T follicular helper cell (primary cell): ENCODE measurements at places on chromosomes 4 and X.

GRCh38 chr4:83810428-83810827 lies 274.5 kb downstream of the GPAT3 start:
- no peak for DNase-seq

- DNase-seq: no peak
Observed at GRCh38 chr4:137253949-137254348, 278.3 kb downstream of the PCDH18 start.

GRCh38 chr4:5204781-5205180 lies 153.5 kb downstream of the STK32B start:
- DNase-seq: no peak

DNA sequence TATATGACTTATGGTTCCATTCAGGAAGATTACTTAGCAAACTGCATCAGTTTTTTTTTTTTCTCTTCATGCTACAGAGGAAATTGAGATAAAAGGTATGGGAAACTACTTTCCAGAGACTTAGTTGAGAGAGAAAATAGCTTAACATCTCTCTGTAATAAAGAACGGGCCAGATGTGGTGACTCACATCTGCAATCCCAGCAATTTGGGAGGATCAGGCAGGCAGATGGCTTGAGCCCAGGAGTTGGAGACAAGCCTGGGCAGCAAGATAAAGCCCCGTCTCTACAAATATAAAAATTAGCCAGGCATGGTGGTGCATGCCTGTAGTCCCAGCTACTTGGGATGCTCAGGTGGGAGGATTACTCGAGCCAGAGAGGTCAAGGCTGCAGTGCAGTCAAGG lies 271.2 kb upstream of the TENM3 start:
- no peak for DNase-seq

DNA sequence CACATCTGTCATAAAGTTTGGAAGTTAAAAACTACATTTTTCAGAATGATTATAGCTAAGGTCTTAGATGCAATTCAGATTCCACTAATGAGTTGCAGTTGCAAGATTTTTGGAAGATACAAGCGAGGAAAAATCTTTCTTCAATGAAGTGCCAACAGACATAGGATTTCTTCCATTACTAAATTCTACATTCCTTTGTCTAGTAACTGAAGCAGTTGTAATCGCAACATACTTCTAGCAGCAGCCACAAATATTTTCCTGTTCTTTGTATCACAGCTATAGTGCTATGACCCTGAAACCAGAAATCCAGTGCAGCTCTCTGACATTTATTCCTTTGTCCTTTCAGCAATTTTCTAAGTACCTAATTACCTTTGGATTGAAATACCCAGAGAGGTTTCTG lies 225.2 kb upstream of the SLIT2 start:
- DNase-seq: no peak

DNA sequence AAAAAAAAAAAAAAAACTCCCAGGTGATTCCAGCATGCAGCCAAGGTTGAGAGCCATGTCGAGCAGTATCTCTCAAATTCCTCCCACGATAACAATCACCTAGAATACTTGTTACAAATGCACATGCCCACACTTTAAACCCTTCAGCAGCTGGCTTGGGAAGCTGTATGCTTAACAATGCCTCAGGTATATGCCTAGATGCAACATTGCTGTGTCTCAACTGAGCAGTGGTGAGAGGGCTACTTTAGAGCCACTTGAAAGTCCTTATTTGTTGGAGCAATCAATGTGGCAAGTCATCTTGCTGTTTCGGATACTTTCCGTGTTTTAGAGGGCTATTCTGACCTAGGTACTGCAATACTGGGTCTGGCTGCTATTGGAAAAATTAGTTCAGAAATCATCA lies 487.4 kb downstream of the INPP4B start:
- no peak for DNase-seq

DNA sequence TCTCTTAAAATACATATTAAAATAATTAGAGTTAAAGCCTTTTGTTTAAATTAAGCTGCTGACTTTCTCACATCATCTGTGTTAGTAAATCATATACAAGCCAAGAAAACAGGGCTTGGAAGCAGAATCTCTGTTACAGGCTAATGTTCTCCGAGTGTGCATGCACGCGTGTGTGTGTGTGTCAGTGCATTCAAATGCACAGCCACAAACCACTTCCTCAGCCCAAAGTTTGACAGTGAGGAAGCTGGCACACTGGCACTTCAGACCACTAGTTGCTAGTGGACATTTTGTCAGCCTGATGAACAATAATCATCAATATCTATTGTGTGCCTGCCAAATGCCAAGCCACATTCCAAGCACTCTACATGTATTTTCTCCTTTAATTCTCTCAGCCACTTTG lies 5.6 kb downstream of the MAOB start:
- no peak for DNase-seq

DNA sequence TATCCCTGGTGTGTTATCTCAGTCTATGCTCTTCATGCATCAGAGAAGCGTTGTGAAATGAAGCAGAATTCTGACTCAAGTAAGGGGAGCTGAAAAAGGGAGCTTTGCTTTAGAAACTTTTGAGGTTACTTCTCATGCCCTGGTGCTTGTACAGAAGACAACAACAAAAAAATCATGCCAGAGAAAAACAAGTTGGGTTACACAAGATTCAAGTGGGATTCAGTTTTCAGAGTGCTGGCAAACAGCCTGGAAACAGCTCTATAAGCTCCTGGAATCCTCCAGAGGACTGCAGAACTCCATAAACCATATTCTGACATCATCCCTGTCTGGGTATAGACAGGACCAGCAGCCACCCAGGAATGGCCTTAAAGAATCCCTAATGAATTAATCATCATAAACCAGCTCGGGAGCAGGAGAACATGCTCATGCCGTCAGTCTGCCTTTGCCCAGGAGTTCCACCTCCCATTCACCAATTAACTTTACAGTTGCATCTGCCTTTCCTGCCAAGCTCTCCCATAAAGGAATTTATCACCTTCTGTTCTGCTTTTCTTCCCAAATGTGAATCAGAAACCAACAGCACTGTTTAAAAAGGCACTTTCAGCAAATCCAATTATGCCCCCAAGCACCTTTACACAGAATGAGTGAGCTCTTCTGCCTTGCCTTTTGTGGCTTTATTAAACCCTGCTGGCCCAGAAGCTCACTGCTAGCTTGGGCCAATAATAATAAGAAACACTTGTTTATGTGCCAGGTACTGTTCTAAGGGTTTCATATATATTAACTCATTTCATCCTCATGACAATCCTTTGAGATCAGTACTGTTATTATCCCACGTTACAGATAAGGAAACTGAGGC lies 54.5 kb upstream of the FBXW7 start:
- DNase-seq: no peak

GRCh38 chr4:23973308-23973855 lies 83.5 kb upstream of the PPARGC1A start:
- DNase-seq: no peak

DNA sequence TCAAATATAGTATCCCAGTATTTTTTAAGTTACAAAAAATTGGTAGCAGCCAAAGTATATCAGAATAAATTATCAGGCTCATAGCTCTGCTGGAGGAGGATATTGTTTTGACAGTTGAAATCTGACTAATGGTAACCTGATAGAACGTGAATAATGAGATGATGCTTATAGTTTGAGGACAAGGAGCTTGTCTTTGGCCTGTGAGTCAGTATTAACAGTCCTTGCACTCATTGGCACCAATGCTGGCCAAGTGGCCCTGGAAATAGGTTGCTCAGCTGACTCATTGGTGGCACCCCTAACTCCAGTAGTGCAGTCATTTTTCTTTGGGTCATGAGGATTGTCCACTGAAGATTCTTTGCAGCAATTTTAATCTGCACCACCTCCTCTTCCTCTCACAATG lies 203.3 kb upstream of the JADE1 start:
- no peak for DNase-seq
